AG04450 (cell line): ENCODE measurements at places on chromosomes 1 and 21. TPM values are rescaled to one million over a fixed set of nuclear protein-coding genes. Genes with fewer than 3 reads are reported as not detected.

GRCh38 chr1:154425172-154425571, 20.0 kb downstream of the IL6R start:
- DNase-seq, result no peak

DNA sequence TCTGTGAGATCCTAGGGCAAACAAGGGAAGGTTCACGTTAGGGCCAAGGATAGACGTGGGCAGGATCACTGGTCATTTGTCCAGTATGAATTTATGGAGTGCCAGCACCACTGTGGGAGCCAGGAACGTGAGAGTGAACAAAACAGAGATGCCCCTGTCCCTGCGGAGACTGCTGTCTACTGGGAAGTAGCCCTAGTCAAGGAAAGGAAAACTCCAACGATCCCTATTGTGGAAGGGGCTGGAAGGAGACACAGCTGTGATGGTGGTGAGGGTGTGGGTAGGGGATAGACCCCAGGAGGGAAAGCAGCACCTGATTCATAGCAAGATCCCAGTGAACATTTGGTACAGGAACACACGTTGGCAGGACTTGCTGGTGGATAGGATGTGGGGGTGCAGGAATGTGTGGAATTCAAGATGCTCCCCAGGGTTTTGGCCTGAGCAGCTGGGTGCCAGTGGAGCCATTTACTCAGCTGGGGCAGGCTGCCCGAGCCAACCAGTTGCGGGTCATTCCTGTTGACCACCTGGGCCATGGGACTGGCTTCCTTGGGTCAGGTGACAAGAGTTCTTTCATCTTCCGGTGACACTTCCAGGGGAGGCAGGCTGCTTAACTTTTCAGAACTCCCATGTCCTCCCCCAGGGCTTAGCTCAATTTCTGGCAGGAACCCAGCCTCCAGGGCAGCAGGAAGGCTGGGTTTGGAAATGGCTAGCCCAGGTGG, 1.2 kb upstream of the ATP13A2 start:
- no peak for DNase-seq

GRCh38 chr21:28375708-28376385, 616.8 kb downstream of the LTN1 start:
- peak; percentile 21 for DNase-seq

DNA sequence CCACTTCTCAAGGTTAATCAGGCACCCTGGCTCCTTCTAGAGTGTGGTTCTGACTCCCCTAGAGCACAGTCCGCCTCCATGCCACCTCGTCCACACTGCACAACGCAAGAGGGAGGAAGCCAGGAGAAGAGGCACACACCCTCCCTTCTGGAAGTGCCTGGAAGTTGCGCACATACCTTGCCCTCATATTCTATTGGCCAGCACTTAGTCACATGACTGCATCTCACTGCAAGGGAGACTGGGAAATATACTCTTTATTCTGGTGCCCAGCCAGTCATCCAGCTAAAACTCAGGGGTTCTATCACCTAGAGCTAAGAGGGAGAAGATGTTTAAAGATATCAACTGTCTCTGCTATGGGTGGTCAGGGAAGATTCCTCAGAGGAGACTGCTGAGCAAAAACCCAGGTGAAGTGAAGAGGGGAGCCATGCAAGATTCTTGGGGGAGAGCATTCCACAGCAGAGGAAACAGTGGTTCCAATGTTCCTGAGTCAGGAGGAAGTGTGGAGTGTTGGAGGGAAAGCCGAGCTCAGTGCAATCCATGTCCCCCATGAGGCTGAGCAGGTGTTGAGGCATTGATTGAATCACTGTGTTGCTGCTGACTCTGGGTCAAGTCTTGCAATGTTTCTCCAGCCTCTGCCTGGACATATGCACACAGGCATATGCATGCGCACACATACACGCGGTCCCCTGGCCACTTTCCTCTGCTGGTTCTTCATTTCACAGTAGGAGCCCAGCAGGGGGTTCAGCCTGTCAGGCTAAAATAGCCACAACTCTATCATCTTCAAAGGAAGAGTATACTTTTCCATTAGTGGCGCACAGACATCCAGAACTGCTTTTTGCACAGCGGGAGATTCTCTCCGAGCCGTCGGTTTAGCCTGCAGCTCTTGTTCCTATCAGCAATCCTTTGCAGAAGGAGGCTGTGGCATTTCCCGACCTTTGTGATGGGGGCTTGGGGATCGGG, 22.3 kb upstream of the KLHDC7A start:
- DNase-seq, result no peak

Gene C4BPA
- polyA plus RNA-seq, result not detected in 2 replicates

Gene PKN2
- polyA plus RNA-seq, result 23.1 and 35.9 TPM in 2 replicates

Gene HSD3B1
- not detected in 2 replicates for polyA plus RNA-seq

Gene NID1
- polyA plus RNA-seq, result 129 and 137 TPM in 2 replicates

Gene DYRK3
- 13.4 and 13.8 TPM in 2 replicates for polyA plus RNA-seq
